ENCODE measurements at places on chromosomes 12 and 14.

DNA sequence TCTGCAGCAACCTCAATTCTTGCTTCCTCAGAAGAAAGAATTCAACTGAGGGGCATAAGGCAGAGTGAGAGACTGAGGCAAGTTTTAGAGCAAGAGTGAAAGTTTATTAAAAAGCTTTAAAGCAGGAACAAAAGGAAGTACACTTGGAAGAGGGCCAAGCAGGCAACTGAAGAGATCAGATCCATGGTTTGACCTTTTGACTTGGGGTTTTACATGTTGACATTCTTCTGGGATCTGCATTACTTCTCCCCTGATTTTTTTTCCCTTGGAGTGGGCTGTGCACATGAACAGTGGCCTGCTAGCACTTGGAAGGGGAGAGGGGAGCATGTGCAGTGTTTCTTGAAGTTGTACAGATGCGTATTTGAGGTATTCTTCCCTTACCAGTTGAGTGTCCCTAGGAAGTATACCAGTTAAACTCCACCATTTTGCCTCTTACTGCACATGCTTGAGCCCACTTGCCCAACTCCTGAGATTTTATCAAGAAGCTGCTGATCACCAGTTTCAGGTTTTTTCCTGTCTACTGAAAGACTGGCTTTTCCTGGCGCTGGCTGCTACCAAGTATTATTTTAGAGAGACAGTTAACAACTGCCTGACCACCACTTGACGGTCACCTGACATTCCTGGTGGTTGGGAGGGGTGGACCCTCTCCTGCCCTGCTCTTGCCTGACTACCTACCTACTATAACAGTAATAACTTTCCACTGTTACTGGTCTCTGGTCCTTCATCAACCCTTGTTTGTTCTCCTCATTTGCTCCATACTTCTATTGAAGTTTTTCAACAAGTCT is 26.0 kb upstream of the TMTC2 start:
- no peak for DNase-seq

GRCh38 chr14:42001431-42001830 is 394.8 kb downstream of the LRFN5 start:
- DNase-seq: no peak

GRCh38 chr12:2732290-2732689 is 62.5 kb upstream of the FKBP4 start:
- DNase-seq: no peak

DNA sequence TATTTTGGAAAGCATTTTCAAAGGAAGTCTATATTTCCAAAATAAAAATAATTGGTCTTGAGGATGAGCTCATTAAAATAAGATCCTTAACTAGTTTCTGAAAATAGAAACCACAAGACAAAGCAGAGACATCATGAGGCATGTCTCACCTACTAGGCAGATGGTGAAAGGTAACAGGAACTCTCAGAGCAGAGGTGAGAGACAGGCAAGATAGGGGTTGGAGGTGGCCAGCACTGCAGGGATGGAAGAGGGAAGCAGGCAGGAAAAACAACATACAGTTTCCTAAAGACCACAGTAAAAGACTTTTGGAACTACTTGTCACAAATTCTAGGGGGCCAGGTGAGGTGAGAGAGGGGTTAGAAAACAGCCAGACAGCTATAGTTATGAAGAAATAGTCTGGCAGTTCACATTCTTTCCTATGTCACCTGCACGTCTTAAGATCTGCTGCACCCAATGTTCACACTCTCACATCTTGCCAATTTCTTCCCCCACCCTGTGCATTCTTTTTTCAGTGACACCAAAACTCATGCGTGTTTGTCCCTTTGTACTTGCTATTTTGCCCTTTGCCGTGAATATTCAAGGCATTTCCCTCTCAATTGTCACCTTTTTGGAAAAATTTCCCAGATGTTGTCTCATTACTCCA is 341.7 kb upstream of the KITLG start:
- no peak for DNase-seq

DNA sequence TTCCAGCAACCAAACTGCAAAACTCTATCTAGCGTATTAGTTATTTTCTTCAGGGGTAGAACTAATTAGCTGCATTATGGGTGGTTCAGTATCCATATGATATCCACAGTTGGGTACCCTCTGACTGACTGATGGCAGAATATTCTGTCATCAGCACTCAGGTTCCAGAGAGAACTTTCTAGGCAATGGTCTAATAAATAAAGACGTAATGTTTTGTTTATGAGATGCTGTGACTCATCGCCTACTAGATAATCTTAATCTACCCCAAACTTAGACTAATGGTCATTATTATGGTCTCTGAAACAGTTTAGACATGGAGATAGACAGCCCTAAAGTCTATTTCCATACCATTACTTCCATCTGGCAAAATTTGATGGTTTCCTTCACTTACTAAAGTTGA is 220.1 kb downstream of the MED13L start:
- DNase-seq: no peak

DNA sequence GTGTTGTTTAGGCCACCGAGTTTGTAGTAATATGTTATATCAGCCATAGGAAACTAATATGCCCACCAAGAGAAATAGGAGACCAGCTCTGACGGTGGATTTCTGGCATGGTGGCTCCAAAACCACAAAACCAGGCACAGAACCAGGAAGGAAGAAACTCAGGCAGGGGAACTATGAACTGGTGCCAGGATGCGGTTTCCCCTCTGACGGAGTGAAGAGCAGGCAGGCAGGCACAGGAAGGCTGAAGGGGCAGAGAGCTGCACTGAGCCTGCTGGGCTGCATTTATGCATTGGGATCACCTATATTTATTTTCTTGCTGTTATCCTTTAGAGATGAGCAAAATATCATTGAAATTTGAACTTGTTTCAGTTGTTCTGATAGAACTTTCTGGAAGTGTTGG is 479.4 kb downstream of the VRK1 start:
- DNase-seq: no peak

DNA sequence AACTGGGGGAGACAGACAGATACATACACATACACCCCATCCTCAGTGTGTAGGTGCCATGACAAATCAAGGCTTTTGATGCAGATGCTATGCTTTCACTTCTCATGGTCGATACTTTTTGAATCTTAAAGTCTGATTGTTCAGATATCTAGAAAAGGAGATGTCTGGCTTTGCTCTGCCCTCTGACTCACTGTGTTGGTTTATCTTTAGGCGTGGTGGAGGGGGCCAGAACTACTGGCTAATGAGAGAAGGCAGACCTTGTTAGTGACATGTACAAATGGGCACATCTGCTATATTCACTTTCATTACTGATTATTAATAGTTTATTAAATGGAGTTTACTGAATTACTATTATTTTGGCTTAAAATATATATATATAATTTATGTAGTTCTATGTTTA is 444.3 kb upstream of the RGS6 start:
- no peak for DNase-seq

GRCh38 chr12:55659486-55660385 is 23.0 kb downstream of the OR10P1 start:
- no peak for DNase-seq

DNA sequence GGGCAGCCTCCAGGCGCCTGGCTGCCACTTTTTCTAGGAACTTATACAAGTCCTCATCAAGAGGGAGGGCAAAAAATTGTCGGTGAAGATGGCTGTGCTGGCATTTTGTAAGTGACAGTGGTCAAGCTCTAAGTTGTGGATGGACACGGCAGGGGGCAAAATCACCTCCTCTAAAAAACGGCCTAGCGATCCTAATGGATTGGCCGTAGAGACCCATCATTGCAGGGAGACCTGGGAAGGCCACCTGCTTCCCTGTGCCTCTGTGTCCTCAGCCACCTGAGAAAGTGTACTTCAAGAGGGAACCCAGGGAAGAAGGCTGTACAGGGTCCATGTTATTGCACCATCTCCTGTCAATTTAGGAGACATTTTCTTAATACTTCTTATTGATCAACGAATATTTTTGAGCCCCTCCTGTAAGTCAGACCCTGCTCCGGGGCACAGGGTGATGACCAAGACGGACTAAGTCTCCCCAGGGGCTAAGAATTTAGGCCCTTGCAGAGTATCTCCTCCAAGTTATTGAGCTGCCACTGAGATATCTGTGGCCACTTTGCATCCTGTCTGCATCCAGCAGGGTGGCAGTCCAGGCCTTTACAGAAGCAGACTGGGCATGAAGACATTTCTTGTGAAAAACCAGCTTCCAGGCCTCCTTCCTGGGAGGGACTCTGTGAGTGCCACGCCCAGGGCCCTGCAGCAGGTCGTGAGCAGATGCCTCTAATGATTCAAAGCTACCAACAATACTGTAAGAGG is 40.5 kb downstream of the PSMA6 start:
- no peak for DNase-seq

DNA sequence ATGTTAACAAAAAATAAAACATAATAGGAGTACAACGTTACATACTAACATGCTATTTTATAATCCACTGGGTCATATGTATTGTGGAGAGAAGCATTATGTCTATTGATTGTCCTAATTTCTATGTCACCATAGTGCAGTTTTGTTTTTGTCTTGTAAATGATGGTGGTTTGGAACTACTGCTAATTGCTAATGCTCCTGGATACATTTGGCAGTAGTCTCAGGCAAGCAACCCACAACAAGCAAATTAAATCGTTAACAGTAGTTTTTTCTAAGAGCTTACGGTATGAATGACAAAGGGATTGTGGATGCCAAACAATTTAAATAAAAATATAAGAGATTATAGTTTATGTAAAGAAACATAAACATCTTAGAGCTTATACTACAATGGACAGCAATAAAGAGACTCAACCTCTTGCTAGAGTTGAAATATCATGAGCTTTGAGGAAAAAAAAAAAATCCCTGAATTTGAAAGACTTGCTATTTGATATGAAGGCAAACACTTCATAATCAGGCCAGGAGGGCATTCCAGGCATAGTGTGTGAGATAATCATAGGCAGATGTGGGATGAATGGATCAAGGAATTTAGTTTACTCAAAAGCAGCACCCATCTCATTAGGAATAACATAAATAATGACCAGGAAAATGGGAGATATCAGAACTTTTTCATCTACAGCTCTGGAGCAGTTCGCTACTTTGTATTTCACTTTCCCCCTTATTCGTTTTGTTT is 181.3 kb downstream of the CCDC59 start:
- no peak for DNase-seq

Data from NCI-H2107 (cell line).